ENCODE measurements at places on chromosomes 2 and 18. TPM values are rescaled to one million over a fixed set of nuclear protein-coding genes. Genes with fewer than 3 reads are reported as not detected.

Gene ALPG
- total RNA-seq: not detected

DNA sequence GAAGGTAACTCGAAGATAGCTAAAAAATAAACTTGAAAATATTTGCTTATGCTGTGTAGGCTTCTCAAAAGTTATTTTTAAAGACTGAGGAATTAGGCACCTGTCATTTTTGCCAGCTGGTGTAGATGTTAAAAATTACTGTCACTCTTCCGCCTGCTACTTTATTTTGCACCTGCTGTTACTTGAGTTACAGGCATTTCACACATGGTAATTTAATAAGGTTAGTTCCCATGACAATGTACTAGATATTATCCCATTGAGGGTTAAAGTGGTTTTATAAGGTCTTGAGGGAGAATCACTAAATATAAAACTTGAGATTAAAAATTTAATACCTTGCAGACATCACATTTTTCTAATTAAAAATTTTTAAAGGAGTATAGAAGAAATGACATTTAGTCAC, 26.6 kb downstream of the MYL1 start:
- H3K4me1 ChIP-seq: no peaks in the 10 kb centered on the region
- no peak overlapping the region for H3K27ac ChIP-seq
- no peak for DNase-seq
- peaks cover 6% of the 10 kb centered on the region for H3K27me3 ChIP-seq

Gene SMYD1
- not detected for total RNA-seq

DNA sequence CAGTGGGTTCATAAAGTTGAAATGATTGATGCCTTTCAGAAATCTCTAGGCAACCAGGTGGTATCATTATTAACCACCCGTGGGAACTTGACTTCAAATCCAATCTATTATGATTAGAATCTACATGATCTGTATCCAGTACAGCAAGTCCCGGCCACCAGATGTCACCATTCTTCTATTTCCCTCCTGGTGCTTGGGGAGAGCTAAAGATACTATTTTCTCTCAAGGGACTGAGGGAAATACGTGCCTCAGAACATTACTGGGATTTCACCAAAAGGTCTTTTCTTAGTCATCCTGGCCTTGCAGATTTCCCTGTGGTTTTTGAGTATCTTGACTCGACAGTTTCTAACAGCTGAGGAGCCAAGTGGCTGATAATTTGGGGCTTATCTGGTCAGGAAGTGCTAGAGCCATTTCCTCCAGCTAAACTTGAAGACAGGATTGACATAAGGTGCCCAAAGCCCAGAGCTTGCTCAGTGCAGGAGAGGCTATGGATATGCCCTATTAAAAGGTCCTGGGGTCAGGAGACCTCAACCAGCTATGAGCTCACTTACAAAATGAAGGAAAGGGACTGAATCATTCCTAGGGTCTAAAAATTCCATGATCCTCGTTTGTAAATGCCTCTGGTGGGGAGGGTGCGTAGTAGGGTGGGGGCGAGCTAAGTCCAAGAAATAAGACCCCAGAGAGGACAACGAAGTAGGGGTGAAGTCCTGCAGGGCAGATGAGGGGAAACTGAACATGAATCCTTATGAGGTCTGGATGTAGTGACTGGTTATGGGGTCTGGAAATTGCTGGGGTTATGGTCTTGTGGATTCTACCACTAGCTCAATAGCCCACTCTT, 135.4 kb upstream of the MGAT5 start:
- no peaks in the 10 kb centered on the region for H3K27me3 ChIP-seq
- H3K4me3 ChIP-seq: no peak overlapping the region
- H3K4me1 ChIP-seq: peaks cover 28% of the 10 kb centered on the region
- no peak overlapping the region for H3K27ac ChIP-seq

Gene RASGRP3
- 7.0 TPM for total RNA-seq

DNA sequence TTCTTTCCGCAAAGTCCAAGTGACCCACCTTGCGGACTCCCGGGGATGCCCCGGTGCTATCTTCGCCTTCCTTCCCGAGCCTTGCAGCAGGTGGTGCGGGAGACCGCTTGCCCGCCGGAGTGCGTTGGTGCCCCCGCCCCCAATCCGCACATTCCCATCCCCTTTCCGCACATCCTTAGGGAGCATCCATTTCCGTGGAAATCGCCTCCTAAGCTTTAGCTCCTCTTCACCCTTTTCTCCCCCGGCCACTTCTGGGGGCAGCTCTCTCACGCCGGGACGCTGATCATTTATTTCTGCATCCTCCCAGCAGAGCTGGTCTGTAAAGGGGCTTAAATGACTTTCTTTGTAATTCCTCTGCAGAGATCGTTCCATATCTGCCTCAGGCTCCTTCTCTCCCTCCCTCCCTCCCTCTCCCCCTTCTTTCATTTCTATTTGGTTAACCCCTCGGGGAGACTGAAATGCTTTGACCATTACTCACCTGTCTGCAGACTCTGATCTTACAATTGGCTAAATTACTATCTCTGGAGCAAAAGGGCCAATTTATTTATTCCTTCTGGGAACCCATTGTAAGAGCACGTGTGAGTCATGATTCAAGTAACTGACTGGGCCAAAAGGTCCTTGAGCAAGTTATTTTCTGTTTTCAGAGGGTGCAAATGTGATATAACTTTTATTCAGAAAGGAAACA, 1.3 kb upstream of the LYPD1 start:
- H3K36me3 ChIP-seq: no peaks in the 10 kb centered on the region
- no peak overlapping the region for H3K4me3 ChIP-seq
- peaks cover 6% of the 10 kb centered on the region for H3K27me3 ChIP-seq
- H3K4me1 ChIP-seq: no peaks in the 10 kb centered on the region

Gene DLGAP1
- total RNA-seq: 0.26 TPM

Gene ATP6V1B1
- not detected for total RNA-seq

GRCh38 chr2:170216981-170217380, 39.0 kb downstream of the MYO3B start:
- no peaks in the 10 kb centered on the region for H3K4me1 ChIP-seq
- no peaks in the 10 kb centered on the region for H3K27me3 ChIP-seq
- DNase-seq: no peak

Gene UGT1A3
- not detected for total RNA-seq

DNA sequence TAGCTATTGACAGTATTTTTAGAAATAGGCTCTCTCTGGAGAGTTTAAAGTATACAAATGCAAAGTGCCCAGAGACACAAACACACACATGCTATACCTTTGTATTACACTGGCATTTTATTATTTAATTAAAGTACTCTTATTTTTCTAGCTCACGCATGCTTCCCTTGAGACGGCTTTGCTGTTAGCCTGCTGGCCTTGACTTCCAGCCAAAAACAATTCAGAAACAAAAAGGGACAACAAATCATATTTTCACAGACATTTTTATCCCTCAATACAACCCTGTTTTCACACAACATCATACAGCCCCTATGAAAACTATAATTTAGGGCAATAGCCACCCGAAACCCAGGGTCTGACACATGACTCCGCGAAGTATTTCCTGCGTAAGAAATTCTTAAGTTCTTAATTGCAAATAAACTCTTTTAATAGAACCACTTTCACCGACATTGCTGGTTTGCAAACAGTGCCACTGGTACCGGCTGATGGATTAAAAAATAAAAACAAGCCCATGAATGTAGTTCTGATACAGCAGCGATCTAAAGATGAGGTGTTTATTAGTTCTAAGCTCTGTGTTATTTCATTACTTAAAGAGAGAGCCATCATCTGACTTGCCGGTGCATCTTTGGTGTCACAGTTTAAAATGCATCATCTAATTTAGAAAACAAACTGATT, 185.1 kb downstream of the TCF4 start:
- no peaks in the 10 kb centered on the region for H3K27me3 ChIP-seq
- no peak for DNase-seq
- H3K36me3 ChIP-seq: no peaks in the 10 kb centered on the region
- H3K4me3 ChIP-seq: no peak overlapping the region
- H3K27ac ChIP-seq: no peak overlapping the region

DNA sequence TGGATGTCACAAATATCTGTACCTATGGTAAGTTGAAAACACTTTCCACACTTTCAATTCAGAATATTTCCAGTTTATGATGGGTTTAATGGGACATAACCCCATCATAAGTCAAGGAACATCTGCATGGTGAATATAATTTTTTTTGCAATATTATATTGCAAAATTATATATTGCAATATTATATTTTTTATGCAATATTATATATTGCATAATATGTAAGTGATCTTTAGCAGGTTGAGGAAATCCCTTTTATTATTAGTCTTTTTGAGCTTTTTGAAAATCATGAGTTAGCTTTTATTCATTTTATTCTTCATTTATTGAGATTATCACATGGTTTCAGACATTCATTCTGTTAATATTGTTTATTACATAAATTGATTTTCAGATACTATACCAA, 342.2 kb upstream of the GALNT5 start:
- no peaks in the 10 kb centered on the region for H3K27me3 ChIP-seq
- H3K36me3 ChIP-seq: no peaks in the 10 kb centered on the region
- no peaks in the 10 kb centered on the region for H3K4me1 ChIP-seq
- H3K4me3 ChIP-seq: no peak overlapping the region
- DNase-seq: no peak
- no peak overlapping the region for H3K27ac ChIP-seq

Gene REG1B
- total RNA-seq: not detected

Gene MC4R
- not detected for total RNA-seq

GRCh38 chr2:151306621-151307020, 17.2 kb upstream of the NMI start:
- no peak overlapping the region for H3K27ac ChIP-seq
- H3K27me3 ChIP-seq: peaks cover 5% of the 10 kb centered on the region
- no peaks in the 10 kb centered on the region for H3K36me3 ChIP-seq
- DNase-seq: no peak
